Left colon (tissue), 2 donors: ENCODE measurements at places on chromosomes 3 and 15. TPM values are rescaled to one million over a fixed set of nuclear protein-coding genes. Genes with fewer than 3 reads are reported as not detected.

- no peak for DNase-seq
Measured at GRCh38 chr3:52471371-52472238, 16.2 kb downstream of the NISCH start.

GRCh38 chr15:31298707-31299172, 27.9 kb upstream of the KLF13 start:
- no peak for DNase-seq

- no peak for DNase-seq
Measured at GRCh38 chr3:71304684-71305083, 278.8 kb downstream of the FOXP1 start.

GRCh38 chr15:29135309-29135657, 134.3 kb downstream of the NSMCE3 start:
- DNase-seq, result no peak

The HGD gene
- total RNA-seq, result 40.5 TPM

DNA sequence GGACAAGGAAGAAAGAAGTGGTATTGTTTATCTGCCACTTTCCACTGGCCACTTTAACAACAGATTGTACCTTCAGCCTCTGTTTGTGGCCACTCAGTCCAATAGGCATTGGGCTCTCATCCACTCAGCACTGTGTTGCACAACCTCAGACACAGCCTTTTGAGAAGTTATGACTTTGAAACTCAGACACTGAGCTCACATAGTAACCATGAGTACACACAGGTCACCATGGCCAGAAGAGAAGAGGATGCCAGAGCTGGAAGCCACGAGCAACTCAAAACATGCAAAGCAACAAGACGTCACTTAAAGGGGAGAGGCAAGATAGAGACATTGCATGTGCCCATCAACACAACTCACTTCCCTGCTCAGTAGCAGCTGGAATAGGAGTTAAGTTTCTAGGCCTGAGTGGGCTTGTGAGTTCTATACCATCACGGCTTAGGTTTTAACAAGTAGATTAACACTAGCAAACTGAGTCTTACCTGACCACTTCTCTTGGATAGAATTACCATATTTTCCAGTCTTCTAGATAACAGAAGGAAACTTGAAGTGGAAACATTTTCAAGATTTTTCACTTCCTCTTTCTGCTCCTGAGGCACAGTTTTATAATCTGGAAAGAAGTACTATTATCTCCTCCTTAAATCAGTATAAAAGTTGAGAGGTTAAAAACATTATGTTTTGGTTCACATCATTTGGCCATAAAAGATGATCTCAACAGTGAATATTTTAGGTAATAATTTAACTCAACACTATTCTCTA, 103.5 kb downstream of the IMPG2 start:
- no peak for DNase-seq

GRCh38 chr3:120622870-120623726, 27.0 kb downstream of the NDUFB4 start:
- DNase-seq, result peak; percentile 18

The SNX22 gene
- 0.34 TPM for total RNA-seq

DNA sequence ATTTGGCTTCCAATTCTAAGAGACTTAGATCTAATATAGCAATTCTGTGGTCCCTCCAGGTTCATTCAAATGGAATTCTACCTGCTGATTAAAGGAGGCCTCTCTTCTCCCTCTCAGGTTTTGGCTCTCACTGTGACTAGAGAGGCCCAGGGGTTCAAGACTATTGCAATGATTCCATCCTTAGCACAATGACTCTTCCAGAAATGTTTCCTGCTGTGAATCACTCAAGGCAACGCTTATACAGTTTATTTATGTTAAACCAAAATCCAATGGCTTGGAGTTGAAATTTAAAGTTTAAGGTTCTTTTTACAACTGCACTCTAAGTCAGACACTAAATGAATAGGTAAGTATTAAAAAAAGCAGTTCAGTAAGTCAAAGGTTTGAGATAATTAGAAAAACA, 39.9 kb downstream of the IFT57 start:
- no peak for DNase-seq
